Stimulated activated CD4-positive, alpha-beta T cell treated with anti-CD3 and anti-CD28 coated beads, Interleukin-4, amount 100 ng/mL, for 1 hour (primary cell): ENCODE measurements at places on chromosomes 7 and 10.

GRCh38 chr10:130956251-130956650 is 355.3 kb downstream of the TCERG1L start:
- no peak for DNase-seq

DNA sequence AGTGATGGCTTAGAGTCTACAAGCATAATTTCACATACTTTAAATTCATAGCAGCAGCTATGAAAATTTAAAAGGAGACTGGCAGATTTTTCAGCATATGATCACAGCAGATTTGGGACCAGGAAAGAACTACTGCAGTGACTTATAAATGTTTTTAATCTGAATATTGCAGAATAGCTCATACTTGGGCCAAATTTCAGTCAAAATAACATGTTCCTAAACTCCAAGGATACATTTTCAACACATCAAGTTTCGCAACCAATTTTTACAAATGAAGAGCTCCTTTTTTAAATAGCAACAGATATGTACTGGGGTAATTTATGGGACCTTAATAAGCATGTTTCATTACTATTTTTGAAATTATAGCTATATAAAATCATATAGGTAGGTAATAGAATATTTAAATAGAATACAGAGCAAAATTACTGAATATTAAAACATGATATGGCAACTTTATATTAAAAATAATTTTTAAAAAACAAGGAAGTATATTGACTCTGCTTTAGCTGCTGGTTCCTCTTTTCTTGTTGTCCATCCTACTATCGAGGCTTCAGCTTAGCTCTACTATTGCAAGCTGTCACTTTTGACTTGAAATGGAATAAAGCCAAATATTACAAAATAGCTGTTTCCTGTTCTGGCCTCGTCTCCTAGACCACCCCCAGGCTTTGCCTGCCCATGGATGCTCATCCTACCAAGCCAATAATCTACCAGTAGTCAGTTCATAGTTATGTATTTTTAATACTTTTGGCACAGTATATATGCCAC is 123.1 kb downstream of the NRBF2 start:
- no peak for DNase-seq

DNA sequence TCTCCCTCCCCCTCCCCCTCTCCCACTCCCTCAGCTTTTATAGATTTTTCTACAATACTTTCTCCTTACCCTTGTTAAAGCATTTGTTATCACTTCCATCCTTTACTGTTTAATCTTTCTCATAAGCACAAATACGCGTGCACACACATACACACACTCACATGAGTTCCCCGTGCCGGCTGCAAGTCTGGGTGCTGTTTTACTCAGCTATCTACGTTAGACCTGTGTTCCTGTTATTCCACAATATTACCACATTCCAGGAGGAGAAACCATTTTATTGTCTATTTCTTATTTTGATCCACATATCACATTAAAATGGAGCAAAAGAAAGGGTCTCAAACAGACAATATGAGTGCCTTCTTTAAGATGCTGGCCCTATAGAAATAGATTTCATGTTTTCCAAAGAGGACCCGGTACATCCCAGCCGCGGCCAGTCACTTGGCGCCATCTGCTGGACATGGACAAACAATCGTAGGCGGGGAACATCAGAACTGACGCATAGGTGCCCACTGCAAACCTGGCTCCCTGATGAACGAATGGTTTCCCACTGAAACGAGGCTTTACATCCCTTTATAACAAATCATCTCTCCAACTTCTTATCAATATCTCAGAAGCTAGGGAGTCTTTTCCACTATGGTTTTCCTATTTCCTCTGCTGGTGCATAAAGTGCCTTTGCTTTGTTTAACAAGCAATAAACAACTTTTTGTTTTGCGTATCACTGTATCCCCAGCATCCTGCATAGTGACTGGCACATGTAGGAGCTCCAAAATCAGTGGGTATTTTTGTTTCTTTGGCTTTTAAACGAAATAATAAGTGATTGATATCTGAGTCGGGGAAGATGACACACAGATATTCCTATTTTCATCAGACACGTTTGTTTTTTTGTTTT is 25.2 kb upstream of the OPTN start:
- peak; percentile 44 for DNase-seq

- DNase-seq, result no peak
These were observed 69.6 kb downstream of the SHOC2 start for GRCh38 chr10:110989016-110989415.

- DNase-seq, result no peak
These were observed 3.0 kb downstream of the NUP42 start for GRCh38 chr7:23184709-23185359.

- no peak for DNase-seq
These were observed 417.6 kb downstream of the GLRX3 start for GRCh38 chr10:130553826-130554225.

GRCh38 chr10:46992803-46993561 is 81.8 kb downstream of the PTPN20 start:
- no peak for DNase-seq
